Naive thymus-derived CD4-positive, alpha-beta T cell (primary cell): ENCODE measurements at places on chromosomes 5 and 9. TPM values are rescaled to one million over a fixed set of nuclear protein-coding genes. Genes with fewer than 3 reads are reported as not detected.

- H3K36me3 ChIP-seq, result no peaks in the 10 kb centered on the region
- no peaks in the 10 kb centered on the region for H3K27me3 ChIP-seq
- DNase-seq, result no peak
- H3K4me3 ChIP-seq, result no peak overlapping the region
- H3K27ac ChIP-seq, result no peak overlapping the region
- no peaks in the 10 kb centered on the region for H3K4me1 ChIP-seq
These were observed 163.5 kb upstream of the ADRA1B start for GRCh38 chr5:159752622-159753275.

DNA sequence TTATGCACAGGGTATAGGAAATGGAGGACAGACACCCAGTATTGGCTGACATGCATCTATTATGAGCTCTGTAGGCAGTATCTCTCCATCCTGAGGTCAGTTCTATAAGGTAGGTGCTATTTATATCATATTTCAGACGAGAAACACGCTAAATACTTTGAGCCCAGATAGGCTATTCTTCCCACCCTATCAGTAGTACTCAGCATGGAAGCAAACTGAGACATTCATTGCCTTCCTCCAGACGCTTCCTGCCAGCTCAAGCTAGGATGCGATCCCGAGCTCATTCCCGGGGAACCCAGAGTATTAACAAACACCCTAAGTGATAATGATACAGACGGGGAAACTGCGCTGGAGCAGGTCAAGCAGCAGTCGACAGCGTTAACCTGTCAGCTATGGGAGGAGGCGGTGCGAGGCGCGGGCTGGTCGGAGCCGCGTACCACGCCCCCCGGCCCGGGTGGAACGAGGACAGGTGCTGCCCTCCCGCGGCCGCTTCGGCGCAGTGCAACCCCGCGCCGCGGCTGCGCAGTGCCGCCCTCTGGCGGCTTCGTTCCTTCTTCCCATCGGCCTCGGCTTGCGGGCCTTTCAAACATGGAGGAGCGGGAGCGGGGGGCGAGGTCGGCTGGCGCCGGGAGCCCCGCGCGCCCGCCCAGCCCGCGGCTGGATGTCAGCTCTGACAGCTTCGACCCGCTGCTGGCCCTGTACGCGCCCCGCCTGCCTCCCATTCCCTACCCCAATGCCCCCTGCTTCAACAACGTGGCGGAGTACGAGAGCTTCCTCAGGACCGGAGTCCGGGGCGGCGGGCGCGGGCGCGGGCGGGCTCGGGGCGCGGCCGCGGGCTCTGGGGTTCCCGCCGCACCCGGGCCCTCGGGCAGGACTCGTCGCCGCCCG is at the start of gene LSM11:
Gene LSM11, plus strand, starts transcription at position 550 of the 888 bp plus-strand sequence. Its CDS starts 39 bp downstream, at position 589.
- H3K4me3 ChIP-seq, result peak within 1 kb of the TSS; percentile 66
- peaks cover 10% of the 10 kb centered on the region for H3K36me3 ChIP-seq
- H3K27ac ChIP-seq, result peak within 1 kb of the TSS; percentile 74
- DNase-seq, result peak; percentile 81
- no peaks in the 10 kb centered on the region for H3K27me3 ChIP-seq

GRCh38 chr5:14038341-14038959 is 94.0 kb upstream of the DNAH5 start:
- H3K4me3 ChIP-seq, result no peak overlapping the region
- H3K27ac ChIP-seq, result no peak overlapping the region
- no peaks in the 10 kb centered on the region for H3K27me3 ChIP-seq
- no peak for DNase-seq
- no peaks in the 10 kb centered on the region for H3K4me1 ChIP-seq
- no peaks in the 10 kb centered on the region for H3K36me3 ChIP-seq

DNA sequence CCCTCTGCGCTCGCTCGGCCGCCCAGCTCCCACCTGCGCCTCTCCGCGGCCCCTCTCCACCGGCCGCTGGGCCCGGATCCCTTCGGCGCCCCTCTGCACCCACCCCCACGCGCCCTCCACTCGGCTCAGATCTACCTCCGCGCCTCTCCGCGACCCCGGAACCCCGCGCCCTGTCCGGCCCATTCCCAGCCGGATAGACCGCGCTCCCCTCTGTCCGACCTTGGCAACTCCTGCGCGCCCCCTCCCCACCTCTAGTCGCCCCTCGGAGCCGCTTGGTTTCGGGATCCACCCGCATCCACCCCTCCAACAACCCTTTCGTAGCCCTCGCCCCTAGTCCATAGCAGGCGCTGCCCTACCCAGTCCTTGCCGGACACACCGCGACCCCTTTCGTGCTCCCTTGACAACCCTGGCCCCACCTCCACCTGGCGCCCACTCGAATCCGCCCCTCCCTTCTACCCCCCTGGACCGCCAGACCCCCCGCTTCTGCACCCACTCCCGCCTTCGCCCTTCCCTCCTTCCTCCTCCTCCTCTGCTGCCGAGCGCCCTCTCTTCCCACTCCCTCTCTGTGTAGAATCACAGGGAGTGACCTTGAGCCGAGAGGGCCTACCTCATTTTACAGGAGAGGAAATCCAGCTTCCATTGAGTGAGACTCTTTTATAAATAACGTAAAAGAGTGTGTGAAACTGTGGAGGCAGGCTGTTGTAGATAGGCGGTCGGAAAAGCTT is 525 bp upstream of the AK3 start:
- peaks cover 10% of the 10 kb centered on the region for H3K4me1 ChIP-seq
- H3K4me3 ChIP-seq, result peak overlapping the region; percentile 73
- H3K27me3 ChIP-seq, result no peaks in the 10 kb centered on the region
- no peaks in the 10 kb centered on the region for H3K36me3 ChIP-seq

DNA sequence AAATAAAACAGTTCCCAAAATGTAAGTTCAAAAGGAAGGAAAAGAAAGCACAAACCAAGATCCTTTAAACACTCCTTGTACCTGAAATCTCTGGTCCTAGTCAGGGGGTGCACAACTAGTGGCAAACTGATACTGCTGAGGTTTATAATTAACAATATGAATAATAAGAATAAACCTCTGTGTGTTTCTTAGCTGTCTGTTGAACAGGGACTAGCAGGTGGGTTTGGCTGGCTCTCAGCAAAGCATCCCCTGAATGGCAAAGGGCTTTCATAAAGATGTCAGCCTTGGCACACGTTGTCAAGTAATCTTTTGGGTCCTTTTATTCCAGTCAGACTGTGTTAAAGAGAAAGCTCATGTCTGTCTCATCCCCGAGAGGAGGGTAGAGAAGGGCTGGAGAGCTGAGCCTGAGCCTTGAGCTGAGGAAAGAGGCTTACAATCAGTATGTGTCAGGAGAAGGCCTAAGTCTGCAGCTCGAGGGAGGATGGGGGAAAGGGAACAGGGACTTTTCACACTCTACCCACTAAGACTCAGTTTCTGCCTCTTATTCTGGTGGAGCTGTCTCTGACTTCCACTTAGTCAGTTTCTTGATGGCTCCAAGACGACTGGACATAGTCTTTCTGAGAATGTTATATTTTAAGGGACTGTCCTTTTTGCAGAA is 123.0 kb downstream of the GALNT10 start:
- DNase-seq, result no peak
- H3K27ac ChIP-seq, result no peak overlapping the region
- no peaks in the 10 kb centered on the region for H3K27me3 ChIP-seq
- H3K4me3 ChIP-seq, result no peak overlapping the region

DNA sequence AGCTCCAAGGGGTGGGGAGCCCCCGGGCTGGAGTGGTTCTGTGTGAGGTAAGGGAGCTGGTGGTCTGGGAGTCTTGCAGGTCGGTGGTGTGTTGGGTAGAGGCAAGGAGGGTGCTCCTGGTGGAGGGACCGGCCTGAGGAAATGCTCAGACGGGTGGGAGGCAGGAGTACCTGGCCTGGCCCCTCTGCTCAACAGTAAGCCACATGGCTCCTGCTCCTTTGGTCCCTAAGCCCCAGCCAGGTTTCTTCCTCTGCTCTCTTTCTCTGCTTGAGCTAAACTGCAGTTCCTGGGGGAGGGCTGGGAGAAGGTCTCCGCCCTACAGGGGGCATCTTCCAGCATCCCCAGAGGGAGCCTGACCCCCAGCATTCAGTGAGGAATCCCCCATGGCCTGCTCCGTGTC is 17.2 kb downstream of the TSPAN17 start:
- peaks cover 12% of the 10 kb centered on the region for H3K4me1 ChIP-seq
- H3K4me3 ChIP-seq, result no peak overlapping the region
- H3K27ac ChIP-seq, result no peak overlapping the region
- DNase-seq, result no peak
- no peaks in the 10 kb centered on the region for H3K27me3 ChIP-seq
- H3K36me3 ChIP-seq, result no peaks in the 10 kb centered on the region

- H3K4me1 ChIP-seq, result no peaks in the 10 kb centered on the region
- no peak overlapping the region for H3K4me3 ChIP-seq
- H3K27ac ChIP-seq, result no peak overlapping the region
These were observed 158.0 kb downstream of the DEPDC1B start for GRCh38 chr5:60541980-60542379.

- no peak overlapping the region for H3K4me3 ChIP-seq
- H3K4me1 ChIP-seq, result no peaks in the 10 kb centered on the region
- H3K27ac ChIP-seq, result no peak overlapping the region
- no peaks in the 10 kb centered on the region for H3K27me3 ChIP-seq
These were observed 268.8 kb upstream of the ANKRD55 start for GRCh38 chr5:56501781-56502557.

GRCh38 chr5:56175488-56175887 is 57.6 kb downstream of the ANKRD55 start:
- no peaks in the 10 kb centered on the region for H3K27me3 ChIP-seq
- no peak overlapping the region for H3K27ac ChIP-seq
- H3K36me3 ChIP-seq, result no peaks in the 10 kb centered on the region
- no peak overlapping the region for H3K4me3 ChIP-seq

Gene SPAAR
- total RNA-seq, result not detected
